Ovary (tissue), 10 donors: ENCODE measurements at places on chromosomes 7 and 10. TPM values are rescaled to one million over a fixed set of nuclear protein-coding genes. Genes with fewer than 3 reads are reported as not detected.

Gene ELFN1
- 0.46 TPM for polyA plus RNA-seq

Gene COBL
- polyA plus RNA-seq = 0.87 TPM

Gene AKR1C8
- polyA plus RNA-seq = not detected

Gene CALHM2
- 42.1 TPM for polyA plus RNA-seq

Gene MEIG1
- polyA plus RNA-seq = 0.67 TPM

Gene TRPV5
- not detected for polyA plus RNA-seq

Gene SUN3
- not detected for polyA plus RNA-seq

Gene CDK14
- polyA plus RNA-seq = 21.7 TPM

Gene ATG9B
- polyA plus RNA-seq = 0.19 TPM

Gene CYP2C18
- polyA plus RNA-seq = not detected

GRCh38 chr10:112713411-112713810 is 236.6 kb upstream of the TCF7L2 start:
- no peaks in the 10 kb centered on the region for H3K27me3 ChIP-seq
- no peaks in the 10 kb centered on the region for H3K36me3 ChIP-seq
- no peak overlapping the region for H3K4me3 ChIP-seq

DNA sequence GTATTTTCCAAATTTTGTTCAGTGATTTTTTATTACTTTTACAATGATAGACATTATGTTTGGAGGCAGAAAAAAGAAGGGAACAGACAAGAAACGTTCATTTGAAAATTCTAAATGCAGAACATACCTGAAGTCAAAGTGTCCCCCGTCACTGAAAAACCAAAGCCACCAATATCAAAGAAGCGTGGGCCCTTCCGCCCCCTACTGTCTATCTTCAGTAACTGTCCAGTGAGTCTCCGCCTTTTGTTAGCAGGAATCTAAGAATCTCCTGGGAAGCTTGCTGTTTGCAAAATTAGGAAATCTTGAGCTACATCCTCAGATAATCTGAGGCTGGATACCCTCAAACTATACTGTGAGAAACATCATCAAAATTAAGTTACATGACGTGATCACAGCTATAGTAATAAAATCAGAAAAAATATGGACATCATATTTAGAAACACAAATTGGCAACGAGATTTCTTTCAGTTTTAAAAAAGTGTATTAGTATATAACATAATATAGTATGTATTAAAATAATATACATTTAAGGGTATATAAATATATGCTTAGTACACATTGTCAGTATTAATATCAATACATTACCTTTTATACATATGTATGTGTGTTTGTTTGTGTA is 169.3 kb upstream of the AKR1E2 start:
- peak; percentile 56 for DNase-seq
- H3K27ac ChIP-seq = no peak overlapping the region
- H3K4me1 ChIP-seq = peaks cover 1% of the 10 kb centered on the region
- no peaks in the 10 kb centered on the region for H3K36me3 ChIP-seq

DNA sequence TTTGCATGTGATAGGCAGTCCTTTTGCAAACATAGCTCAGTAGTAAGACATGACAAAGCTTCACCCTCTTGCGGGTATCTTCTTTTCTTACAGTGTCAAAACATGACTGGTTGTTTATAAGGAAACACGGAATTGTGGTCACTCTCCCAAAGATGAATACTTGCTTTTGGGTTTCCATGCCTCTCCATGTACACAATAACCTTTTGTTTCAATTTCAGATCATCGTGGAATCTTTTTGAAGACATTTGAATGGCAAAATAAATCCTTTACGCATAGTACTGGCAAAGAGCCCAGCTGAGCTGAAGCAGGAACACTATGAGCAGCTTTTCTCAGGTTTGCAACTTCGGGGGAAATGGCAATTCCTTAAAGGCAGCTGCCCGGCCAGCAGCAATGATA is 156.8 kb upstream of the FRMD4A start:
- H3K4me1 ChIP-seq = peaks cover 12% of the 10 kb centered on the region
- DNase-seq = no peak
- no peaks in the 10 kb centered on the region for H3K36me3 ChIP-seq
- H3K4me3 ChIP-seq = no peak overlapping the region

DNA sequence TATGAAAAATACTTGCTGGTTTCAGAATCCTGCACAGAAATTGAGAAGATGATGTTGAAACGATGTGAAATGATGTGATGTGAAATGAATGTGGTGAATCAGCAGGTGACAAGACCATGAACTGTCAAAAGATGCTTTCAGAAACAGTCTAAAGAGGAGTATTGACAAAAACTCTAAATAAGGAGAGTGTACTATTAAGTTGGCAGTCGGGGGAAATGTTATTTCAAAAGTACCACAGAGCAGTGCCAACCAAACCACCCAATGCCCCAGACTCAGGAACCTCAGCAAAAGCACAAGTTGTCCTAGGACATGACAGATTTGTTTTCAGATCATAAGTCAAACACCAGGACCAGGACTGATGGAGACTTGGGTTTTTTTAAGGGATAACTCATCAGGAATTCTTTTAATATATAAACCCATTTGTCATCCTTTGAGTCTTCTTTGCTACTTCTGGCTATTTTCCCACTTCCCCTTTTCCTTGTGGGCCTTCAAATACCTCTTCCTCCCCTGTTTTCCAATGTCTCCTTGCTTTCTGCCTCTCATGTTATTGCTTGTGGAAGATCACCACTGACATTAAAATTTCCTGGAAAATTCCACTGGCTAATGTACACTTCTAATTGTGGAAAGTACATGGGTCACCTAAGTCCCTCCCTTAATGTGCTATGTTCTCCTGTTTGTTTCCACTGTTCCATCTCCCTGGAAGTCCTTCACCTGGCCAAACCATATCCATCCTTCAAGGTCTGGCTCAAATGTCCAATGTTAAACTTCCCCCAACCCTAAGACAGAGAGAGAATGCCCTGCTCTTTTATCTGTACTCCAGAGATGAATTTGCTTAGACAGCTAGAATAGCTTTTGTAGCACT is 10.2 kb upstream of the PPP1R3C start:
- no peak overlapping the region for H3K27ac ChIP-seq
- H3K27me3 ChIP-seq = no peaks in the 10 kb centered on the region
- DNase-seq = no peak
- no peaks in the 10 kb centered on the region for H3K36me3 ChIP-seq
- H3K4me3 ChIP-seq = no peak overlapping the region
- no peaks in the 10 kb centered on the region for H3K4me1 ChIP-seq

- no peak overlapping the region for H3K4me3 ChIP-seq
- no peaks in the 10 kb centered on the region for H3K4me1 ChIP-seq
- no peak for DNase-seq
- H3K27me3 ChIP-seq = no peaks in the 10 kb centered on the region
Measured at GRCh38 chr10:22489467-22489866, 144.2 kb downstream of the SPAG6 start.

- no peak overlapping the region for H3K27ac ChIP-seq
- H3K36me3 ChIP-seq = no peaks in the 10 kb centered on the region
- H3K27me3 ChIP-seq = no peaks in the 10 kb centered on the region
- no peaks in the 10 kb centered on the region for H3K4me1 ChIP-seq
- no peak for DNase-seq
- H3K4me3 ChIP-seq = no peak overlapping the region
Measured at GRCh38 chr7:277228-277627, 12.7 kb upstream of the FOXL3 start.

- H3K27me3 ChIP-seq = no peaks in the 10 kb centered on the region
- H3K4me3 ChIP-seq = no peak overlapping the region
- no peak for DNase-seq
- H3K27ac ChIP-seq = no peak overlapping the region
- H3K4me1 ChIP-seq = no peaks in the 10 kb centered on the region
Measured at GRCh38 chr7:51060536-51060935, 256.1 kb downstream of the COBL start.

DNA sequence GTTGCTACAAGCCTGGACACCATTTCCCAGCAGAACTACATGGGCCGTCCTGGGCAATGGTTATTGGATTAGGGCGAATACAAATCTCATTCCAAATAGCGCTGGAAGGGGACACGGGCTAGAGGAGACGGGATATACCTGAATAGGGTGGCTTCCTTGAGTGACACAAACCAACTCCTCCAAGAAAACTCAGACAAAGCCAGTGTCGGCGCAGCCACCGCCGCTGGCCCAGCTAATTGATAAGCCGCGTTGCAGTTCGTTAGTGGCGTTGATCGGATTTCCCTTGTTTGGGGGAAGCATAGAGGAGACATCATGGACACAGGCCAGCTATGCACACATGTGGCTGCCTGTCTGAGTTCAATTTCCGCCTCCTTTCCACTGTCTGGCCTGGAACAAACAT is 55.7 kb downstream of the EBF3 start:
- H3K4me1 ChIP-seq = no peaks in the 10 kb centered on the region
- no peak for DNase-seq
- no peaks in the 10 kb centered on the region for H3K27me3 ChIP-seq
- H3K27ac ChIP-seq = no peak overlapping the region
- no peak overlapping the region for H3K4me3 ChIP-seq

- no peaks in the 10 kb centered on the region for H3K27me3 ChIP-seq
- no peak for DNase-seq
- H3K4me1 ChIP-seq = peaks cover 9% of the 10 kb centered on the region
- no peaks in the 10 kb centered on the region for H3K36me3 ChIP-seq
Measured at GRCh38 chr10:114329634-114330365, 74.5 kb downstream of the AFAP1L2 start.

DNA sequence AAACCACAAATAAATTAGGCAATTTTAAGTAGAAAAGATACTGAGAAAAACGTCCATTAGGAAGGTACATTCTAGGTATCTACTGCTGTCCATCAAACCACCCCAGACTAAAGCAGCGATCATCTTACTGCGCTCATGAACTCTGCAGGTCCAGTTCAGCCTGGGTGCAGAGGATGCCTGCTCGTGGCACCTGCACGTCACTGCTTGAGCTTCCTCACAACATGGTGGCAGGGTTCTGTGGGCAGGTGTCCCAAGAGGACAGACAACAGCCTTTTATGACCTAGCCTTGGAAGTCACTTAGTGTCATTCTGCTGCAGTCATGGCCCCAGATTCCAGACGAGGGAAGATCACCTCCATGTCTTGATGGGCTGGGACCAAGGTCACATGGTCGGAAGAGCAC is 93.4 kb downstream of the MICALL2 start:
- no peak overlapping the region for H3K27ac ChIP-seq
- no peak for DNase-seq
- H3K4me3 ChIP-seq = no peak overlapping the region
- no peaks in the 10 kb centered on the region for H3K27me3 ChIP-seq

GRCh38 chr10:125023862-125024496 is 82.1 kb downstream of the ZRANB1 start:
- DNase-seq = peak; percentile 94
- no peak overlapping the region for H3K27ac ChIP-seq

GRCh38 chr7:100444311-100445278 is 8.3 kb upstream of the PPP1R35 start:
- DNase-seq = peak; percentile 56
- no peaks in the 10 kb centered on the region for H3K27me3 ChIP-seq
- no peak overlapping the region for H3K4me3 ChIP-seq
- no peaks in the 10 kb centered on the region for H3K36me3 ChIP-seq
- H3K4me1 ChIP-seq = no peaks in the 10 kb centered on the region
- no peak overlapping the region for H3K27ac ChIP-seq

DNA sequence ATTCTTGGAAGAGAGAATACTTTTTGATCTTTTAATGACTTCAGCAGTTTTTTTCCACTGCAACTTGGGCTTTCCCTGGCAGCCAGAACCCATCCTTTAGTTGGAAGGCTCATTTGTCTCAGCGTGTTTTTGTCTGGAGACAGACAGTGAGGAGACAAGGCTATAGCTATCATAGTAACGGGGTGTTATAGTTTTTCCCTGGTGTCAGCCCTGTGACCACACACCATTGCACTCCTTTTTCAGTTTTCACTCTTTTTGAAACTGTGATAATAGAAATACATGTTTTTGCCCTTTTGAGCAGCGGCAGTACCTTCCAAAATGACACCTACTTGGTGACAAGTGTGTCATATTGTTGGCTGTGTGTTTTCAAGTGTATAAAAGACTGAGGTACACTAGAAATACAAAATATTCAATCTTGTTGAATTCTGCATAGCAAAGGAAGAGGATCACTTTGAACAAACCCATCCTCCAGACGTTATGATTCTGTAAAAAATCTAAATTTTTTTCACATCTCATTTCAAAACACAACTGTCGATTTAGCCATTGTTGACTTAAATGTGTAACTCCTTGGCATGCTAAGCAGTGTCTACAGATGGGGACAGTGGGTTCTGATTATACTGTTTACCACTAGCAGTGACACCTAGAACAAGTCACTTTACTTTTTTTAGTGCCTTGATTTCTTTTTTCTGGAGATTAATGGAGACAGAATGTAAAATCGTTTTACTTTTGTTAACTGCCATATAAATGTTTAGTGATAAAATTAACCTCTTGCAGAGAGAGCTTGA is 130.1 kb downstream of the EXOC4 start:
- peaks cover 2% of the 10 kb centered on the region for H3K4me1 ChIP-seq
- DNase-seq = no peak
- H3K36me3 ChIP-seq = no peaks in the 10 kb centered on the region
- no peaks in the 10 kb centered on the region for H3K27me3 ChIP-seq
- no peak overlapping the region for H3K4me3 ChIP-seq

DNA sequence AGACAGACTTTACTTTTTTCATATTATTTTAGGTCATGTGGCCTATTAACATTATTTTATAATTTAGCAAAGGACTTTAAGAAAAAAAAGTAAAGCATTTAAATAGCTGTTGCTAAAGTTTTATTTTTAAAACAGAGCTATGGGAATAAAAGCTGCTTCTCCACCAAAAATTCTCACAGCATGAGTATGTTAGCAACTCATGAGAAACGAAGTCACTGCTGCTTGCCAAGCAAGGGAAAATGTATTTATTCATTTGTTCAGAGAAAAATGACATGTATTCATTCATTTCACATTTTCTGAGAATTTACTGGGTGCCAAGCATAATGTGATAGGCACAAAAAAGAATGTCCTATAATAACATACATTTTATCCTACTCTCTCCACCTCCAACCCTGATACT is 5.1 kb downstream of the LRRC72 start:
- no peaks in the 10 kb centered on the region for H3K27me3 ChIP-seq
- no peaks in the 10 kb centered on the region for H3K4me1 ChIP-seq
- no peaks in the 10 kb centered on the region for H3K36me3 ChIP-seq
- DNase-seq = no peak
- no peak overlapping the region for H3K4me3 ChIP-seq

GRCh38 chr10:80487791-80488538 is 33.9 kb downstream of the TSPAN14 start:
- DNase-seq = no peak
- no peak overlapping the region for H3K4me3 ChIP-seq
- peaks cover 20% of the 10 kb centered on the region for H3K4me1 ChIP-seq
- H3K36me3 ChIP-seq = no peaks in the 10 kb centered on the region
